Natural killer cell treated with Interleukin-12 subunit alpha and Interleukin-12 subunit beta and Interleukin-15 and Interleukin-18, amount 100 ng/mL, for 72 hours (primary cell): ENCODE measurements at places on chromosomes 1 and 21. TPM values are rescaled to one million over a fixed set of nuclear protein-coding genes. Genes with fewer than 3 reads are reported as not detected.

GRCh38 chr1:219883400-219884332 lies 44.7 kb downstream of the SLC30A10 start:
- no peak for DNase-seq

DNA sequence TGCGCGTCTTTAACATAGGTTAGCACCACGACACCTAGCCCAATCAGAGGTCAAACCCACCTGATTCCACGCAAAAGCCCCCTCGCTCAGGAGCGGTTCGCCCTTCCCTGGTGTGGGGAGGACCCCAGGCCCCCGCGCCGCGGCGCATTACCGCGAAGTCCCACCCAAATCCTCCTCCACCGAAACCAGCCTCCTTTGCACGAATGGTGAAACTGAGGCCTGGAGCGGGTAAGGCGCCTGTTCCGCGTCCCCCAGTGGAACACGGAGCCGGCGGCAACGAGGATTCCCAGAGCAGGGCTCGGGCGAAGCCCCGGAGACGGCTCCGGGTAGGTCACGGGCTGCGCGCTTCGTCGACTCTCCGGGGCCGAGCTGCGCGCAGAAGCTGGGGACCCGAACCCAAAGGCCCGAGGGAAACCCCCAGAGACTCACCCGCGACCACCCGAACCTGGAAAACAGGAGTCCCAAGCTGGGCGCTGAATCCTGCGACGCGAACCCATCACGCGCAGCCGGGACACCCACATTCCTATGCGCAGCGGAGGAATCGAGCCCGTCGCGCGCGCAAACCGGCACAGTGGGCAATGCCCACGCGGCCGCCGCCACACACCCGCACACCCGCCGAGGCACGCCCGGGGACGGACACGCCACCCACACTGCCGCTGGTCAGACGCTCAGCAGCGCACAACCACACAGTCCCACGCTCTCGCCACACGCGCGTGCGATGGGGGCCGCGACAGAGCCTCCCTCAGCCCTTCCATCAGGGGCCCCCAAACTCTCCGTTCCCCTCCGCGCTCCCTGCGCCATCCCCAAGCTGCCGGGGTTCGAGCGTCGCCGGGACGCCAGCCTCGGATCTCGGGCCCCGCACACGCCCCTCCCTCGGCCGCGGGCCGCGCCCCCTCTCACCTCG lies 507 bp downstream of the GLIS1 start:
- no peak for DNase-seq

GRCh38 chr1:102776071-102776470 lies 332.3 kb downstream of the COL11A1 start:
- DNase-seq = no peak

DNA sequence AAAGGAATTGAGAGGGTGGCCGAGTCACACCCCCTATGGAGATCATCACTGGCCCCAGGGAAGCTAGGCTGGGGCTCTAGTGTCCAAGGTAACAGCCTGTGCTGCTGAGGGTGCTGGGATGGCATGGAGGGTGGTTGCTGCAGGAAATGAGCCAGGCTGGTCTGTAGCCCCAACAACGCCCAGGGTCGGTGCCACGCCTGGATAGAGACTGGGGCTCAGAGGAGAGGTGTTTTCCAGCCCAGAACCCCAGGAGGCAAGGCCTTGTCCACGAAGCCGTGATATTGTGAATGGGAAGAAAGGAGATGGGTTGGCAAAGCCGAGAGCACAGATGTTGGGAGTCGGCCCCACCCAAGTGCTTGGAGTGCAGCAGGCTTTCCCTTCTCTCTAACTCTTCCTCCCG lies 68.9 kb upstream of the ACTRT2 start:
- peak; percentile 46 for DNase-seq

- no peak for DNase-seq
These were observed 55.4 kb upstream of the PTGFRN start for GRCh38 chr1:116854403-116854690.

DNA sequence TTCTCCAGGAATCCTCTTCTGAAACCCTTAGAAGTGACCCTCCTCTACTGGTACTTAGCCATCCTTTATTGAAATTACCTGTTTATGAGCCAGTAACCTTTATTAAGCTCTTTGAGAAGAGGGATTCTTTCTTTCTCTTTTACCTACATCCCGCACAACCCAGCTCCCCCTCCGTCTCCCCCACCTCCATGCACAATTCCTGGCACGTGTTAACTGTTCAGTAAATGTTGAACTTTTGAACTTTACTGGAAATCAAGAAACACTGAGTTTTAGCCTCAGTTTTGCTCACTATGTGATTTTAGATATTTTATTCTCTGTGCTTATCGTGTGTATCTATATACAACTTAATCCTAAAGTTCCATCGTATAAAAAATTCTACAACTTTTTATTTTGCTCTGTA lies 1.8 kb downstream of the TMED5 start:
- no peak for DNase-seq

DNA sequence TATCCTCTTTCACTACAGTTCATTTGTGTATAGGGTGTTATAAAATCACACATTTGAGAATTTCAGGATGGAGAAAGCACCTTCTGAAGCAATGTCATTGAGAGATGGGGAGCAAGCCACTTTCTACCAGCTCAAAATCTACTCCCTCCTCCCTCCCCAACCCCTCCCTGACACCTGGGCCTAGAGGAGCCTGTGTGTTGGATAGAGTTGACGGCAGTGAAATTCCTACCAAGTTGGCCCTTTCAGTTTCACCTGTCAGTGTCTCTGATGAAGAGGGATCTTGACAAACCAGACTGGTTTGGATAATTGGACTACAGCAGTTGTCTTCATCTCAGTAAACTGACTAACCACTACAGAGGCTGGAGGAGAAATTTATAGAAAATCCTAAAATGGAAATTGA lies 125.0 kb upstream of the HOOK1 start:
- DNase-seq = no peak

- DNase-seq = no peak
These were observed 20.9 kb downstream of the USP48 start for GRCh38 chr1:21762022-21762404.

The ATP1A4 gene
- total RNA-seq = not detected

The RIMS3 gene
- total RNA-seq = 2.0 TPM

The SYT14 gene
- not detected for total RNA-seq

The AIRE gene
- not detected for total RNA-seq

The CFHR3 gene
- not detected for total RNA-seq

The FAM131C gene
- not detected for total RNA-seq

The DENND2C gene
- total RNA-seq = 1.2 TPM

The KRTAP19-1 gene
- total RNA-seq = not detected

The LCE1A gene
- not detected for total RNA-seq

The C1orf141 gene
- 0.07 TPM for total RNA-seq
